ENCODE measurements at places on chromosomes 3 and 15.

- DNase-seq, result no peak
Observed at GRCh38 chr3:105791131-105791530, 77.7 kb downstream of the CBLB start.

GRCh38 chr15:74857671-74858368, 14.9 kb upstream of the ULK3 start:
- DNase-seq, result no peak

DNA sequence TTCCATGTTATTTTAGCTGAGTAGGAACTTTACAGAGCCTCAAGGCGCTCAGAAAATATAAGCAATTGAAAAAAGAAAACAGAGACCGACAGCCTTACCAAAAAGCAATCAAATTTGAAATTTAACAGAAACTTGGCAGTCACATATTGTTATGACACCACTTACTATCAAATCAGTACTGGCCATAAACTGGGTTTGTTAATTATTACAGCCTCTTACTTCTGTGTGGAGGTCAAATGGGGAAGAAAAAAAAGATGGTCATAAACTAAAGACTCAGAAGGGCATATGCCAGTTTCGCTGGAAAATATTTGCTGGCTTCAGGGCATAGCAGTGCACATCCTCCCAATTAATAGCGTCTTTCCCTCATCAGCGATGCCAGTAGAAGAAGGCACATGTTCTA, 45.5 kb upstream of the SUCLG2 start:
- DNase-seq, result no peak

DNA sequence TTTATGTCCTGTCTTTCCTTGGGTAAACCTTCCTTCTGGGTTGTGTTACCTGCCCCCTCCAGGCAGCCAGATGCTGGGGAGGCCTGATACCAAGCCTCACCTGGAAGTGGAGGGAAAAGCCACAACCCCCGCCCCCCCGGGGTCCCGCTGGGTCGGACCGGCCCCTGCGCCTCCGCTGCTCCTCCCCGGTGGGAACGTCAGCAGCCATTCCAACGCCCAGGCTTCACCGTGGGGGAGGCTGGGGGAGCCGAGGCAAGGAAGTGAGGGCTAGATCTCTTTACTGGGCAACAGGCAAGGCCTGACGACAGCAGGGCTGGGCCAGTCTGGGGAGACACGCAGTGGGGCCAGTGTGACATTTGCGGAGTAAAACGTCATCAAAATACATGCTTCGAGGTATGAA, 53.0 kb upstream of the SNRPA1 start:
- no peak for DNase-seq

DNA sequence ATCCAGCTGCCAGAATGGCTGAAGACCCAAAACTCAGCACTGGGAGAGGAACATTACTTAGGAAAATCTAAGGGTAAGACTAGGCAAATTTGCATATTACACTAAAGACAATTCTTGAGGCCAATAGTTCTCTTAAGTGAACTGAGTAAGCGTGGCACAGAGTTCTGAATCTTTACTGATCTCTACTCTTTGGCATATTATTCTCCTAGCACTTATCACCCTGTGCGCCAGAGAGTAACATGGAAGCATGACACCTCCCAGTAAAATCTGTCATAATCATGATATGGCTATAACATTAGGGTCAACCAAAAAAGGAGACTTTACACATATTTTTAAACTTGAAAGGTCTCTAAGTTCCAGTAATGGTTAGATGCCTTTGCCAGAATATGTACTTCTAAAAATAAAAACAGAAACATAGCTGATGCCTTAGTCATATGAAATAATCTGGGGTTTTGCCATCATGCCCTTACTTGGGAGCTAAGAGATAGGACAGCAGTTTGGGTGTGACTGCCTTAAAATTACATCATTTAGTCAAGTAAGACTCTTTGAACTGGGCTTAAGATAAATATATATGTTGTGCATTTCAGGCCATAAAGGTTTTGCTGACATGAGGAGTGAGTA, 290.5 kb downstream of the PLCL2 start:
- no peak for DNase-seq

DNA sequence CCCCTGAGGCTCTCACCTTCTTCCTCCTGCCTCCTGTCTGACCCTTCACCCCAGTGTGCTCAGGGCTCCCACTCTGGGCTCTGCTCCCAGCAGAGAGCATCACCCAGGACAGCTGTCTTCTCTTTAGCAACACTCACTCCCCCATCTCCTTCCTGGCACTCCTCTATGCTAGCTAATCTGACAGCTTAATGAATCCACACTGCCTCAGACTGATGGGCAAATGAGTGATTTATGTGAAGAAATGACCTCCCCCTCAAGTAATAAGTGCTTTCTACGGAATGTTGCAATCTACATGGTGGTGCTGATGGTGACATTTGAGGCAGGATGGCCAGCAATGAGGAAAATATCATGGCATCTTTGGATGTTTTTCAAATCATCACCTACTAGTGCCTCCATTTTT, 83.6 kb downstream of the LSM3 start:
- DNase-seq, result no peak

- no peak for DNase-seq
Observed at GRCh38 chr3:63324621-63325020, 46.5 kb downstream of the SYNPR start.

DNA sequence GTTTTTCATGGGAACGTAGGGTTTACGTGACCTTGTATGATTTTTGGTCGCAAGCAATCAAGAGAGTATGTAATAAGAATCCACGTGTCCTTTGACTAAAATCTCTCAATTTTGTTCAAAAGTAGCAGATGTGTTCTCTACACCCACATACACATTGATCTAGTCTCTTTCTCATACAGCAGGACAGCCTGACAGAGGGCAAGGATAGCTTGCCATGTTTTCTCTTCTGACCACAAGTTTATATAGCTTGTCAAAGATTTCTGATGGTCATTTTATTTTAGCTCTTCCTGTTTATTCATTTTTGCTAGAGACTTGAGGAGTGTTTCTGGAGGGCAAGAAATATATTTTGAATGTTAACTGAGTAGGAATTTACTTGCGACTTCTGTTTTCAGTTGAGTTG, 570.2 kb upstream of the ALCAM start:
- DNase-seq, result no peak

DNA sequence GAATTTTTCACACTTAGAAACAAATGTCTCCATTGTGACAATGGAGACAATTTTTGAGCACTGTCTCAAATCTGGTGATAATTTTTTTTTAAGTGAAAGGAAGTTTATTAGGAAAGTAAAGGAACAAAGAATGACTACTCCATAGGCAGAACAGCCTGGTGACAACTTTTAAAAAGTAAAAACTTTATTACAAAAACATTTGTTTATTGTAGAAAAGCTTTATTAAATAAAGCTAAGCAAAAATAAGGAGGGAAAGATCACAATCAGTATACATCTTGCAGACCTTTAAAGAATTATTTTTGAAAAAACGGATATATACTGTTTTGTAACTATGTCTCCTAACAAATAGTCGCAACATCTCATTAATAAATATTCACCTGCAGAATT, 688 bp upstream of the OXSM start:
- no peak for DNase-seq

DNA sequence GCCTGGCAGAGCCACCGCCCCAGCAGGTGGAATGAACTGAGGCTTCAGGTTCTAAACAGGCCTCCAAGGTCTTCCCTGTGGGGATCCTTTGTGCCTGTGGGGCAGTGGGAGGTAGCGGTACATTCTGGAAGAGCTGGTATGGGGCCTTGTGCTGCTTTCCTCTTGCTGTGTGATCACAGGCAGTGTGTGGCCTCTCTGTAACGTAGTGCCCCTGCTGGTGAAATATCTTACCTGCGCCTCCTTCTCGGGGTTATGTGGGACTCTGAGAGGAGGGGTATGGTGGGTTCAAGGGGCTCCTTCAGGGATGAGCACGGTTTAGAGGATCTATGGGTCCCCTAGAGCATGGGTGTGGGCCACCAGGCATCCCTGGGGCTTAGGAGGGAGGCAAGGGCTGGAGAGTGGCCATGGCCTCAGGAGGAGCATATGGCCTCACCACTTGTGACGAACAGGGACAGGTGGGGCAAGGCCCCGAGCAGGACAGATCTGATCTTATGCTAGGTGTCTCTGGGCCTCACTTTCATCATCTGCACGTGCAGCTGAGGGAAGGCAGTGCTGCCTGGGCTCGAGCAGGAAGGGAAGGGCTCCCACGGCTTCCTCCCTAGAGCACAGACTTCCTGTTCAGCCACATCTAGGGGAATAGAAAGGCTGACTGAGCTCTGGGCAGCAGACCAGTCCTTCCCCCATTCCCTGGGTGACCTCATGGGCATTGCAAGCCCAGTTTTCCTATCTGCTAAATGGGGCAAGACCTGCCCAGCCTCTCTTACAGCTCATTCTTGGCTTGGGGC, 1.9 kb upstream of the ALS2CL start:
- DNase-seq, result no peak

- DNase-seq, result no peak
Observed at GRCh38 chr15:99844150-99844549, 110.9 kb upstream of the LYSMD4 start.

DNA sequence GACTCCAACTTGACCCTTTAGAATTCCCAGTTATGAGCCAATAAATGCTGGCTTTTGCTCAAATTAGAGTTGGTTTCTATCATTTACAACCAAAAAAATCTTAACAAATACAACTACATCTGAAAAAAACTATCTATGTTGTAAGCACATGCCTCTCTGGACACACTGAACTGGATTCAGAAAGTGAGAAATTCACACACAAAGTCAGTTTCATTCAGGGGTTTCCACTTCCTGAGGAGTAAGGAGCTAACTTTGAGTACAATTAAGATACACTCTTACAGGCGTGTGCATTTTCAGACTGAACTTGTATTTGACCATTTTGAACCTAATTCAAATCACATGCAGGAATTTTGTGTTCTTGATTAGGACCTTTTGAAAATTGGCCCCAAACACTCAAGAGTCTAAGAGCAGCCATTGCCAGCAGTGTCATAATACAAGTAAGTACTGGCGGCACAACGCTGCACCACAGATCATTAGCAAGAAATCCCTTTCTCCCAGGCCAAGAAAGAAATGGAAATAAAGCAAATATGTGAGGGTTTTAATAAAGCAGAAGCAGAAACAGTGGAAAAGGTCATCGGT, 31.2 kb downstream of the LINS1 start:
- no peak for DNase-seq

DNA sequence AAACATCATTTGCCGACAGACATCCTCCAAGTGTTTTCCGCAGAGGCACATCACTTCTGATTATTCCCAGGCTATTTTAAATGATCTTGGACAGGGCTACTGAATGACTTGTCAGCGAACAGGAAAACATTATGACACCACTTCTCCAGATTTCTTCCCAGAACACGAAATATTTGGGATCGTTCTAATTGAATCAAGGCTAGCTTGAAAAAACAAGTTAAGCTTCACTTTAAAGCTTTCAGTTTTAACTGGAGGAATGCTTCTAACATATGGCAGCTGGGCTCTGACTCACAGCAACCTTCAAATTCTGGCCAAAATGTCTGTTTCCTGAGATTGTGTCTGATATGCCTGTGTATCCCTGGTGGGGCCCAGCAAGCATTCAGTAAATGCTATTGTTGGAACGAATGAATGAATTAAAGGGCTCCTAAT, 127.0 kb upstream of the ICE2 start:
- no peak for DNase-seq

GRCh38 chr3:126373146-126373613, 16.0 kb upstream of the KLF15 start:
- DNase-seq, result no peak
